ENCODE measurements at places on chromosomes 5 and 9.

GRCh38 chr5:123097871-123098735 lies 9.1 kb downstream of the PRDM6 start:
- peak; percentile 19 for DNase-seq

DNA sequence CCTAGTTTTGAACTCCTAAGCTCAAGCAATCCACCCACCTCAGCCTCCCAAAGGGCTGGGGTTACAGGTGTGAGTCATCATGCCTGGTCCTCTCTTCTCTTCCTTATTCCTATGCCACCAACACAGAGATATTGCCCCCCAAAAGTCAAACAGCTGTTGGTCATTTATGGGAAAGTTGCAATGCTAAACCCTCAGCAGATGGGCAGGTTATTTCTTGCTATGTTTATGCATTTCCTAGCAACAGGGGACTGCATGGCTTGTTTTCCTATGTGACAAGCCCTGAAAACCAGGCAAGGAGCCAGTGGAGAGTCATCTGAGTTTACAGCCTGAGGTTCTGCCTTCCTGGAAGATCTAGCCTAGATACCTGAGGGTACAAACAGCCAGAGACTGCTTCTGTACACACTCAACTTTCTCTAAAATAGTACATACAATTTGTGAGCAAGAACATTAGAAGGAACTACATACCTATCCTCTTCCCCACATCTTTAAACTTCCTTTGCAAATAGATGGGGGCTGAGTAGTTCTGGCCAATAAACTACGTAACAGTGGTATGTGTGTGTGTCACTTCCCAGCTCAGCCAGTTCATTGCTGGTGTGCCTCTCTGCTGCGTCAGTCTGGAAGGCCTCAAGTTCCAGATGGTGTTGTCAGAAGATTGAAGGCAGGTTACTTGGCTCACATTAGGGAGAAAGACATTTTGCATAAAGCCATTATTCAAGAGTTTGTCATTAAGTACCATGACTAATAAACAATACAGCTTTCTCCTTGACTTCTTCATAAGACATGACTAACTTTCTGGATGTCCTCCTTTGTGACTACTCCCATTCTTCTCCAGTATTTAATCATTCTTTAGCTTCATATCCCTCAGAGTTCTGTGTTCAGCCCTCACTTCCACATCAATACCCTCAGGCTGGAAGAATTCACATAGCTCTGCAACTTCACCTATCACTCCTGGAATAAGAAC lies 65.3 kb downstream of the CSNK1A1 start:
- DNase-seq, result peak; percentile 95

GRCh38 chr9:16515879-16516301 lies 354.6 kb downstream of the BNC2 start:
- peak; percentile 93 for DNase-seq

DNA sequence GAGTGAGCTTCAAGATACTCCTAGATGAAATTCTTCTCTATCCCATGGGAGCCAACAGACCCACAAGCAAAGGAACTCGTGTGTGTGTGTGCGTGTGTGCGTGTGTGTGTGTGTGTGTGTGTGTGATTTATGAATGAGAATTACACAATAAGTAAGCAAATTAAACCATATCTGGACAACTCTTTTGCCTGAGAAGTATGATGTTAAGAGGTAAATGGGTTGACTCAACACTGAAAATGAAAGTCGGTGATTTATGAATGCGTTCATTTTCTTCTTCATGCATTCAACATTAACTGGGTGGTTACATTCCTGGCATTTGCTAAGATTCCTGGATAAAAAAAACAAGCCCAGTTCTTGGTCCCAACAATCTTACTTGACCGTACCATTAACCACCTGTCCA lies 171.3 kb upstream of the ZNF462 start:
- DNase-seq, result no peak

DNA sequence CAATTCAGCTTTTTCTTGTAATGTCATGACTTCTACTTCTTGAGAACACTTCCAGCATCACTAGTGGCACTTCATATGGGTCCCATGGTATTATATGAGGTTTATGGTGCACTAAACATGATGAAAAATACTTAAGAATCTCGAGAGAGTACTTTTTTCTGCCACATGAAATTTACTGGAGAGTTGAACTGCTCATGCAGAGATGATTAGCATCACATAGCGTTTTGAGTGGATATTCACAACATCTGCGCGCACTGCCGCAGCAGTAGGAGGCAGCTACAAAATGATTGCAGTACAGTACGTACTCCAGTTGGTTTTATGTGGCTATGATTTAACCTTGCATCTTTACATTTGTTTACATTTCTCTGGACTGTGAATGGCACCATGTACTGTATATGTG lies 14.7 kb downstream of the RAD1 start:
- no peak for DNase-seq

DNA sequence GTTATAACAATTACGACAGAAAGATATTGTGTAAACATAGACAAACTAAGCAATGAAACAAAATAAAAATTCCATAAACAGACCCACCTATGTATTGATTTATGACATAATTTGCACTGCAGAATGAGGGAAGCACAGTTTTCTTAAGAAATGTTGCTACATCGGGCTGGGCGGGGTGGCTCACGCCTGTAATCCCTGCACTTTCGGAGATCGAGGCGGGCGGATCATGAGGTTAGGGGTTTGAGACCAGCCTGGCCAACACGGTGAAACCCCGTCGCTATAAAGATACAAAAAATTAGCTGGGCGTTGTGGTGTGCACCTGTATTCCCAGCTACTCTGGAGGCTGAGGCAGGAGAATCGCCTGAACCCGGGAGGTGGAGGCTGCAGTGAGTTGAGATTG lies 1344.4 kb upstream of the WWC1 start:
- DNase-seq, result no peak

DNA sequence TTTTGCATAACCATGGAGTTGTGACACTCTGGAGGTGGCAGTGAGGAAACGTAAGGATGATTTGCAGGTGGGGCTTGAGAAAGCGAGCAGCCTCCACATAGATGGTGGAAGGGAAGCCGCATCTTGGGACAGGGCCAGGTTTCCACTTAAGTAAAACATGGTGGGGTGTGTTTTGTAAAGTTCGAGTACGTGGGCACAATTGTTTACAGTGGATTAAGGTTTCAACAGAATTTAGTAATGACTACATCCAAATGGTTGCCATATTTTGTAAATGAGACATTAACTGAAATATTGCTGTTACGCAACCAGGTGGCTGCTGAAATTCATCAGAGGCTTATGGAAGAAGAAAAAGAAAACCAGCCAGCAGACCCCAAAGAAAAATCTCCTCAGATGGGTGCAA lies 85.4 kb upstream of the IL7R start:
- DNase-seq, result no peak

- peak; percentile 62 for DNase-seq
Observed at GRCh38 chr9:123541411-123541810, 185.4 kb downstream of the CRB2 start.

DNA sequence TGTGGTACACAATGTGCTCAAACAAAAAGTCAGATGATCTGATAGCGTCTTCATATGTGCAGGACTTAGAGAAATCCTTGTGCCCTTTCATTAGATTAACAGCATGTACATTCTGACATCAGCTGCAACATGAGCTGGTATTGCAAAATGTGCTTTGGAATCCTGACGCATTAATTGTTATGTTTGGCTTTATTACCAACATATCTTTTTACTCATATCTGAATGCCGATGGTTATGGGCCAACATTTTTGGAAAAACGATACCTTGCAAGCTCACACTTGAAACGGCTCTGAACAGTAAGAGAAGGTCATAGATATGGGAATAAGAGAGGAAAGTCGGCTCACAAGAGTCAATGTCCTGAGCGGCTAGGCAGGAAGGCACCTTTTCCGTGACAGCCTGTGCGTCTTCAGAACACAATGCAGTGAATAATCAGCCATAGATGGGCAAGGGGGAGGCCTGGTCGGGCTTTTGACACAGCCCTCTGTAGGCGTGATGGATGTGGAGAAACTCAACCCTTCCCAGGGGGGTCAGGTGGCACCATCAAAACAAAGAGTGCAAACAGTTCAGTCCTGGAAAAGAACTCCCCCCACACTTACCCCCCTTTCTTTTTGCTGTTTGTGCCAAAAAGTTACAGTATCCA lies 36.4 kb upstream of the GAS1 start:
- peak; percentile 91 for DNase-seq

GRCh38 chr5:36932699-36933098 lies 56.1 kb downstream of the NIPBL start:
- DNase-seq, result no peak

- no peak for DNase-seq
Observed at GRCh38 chr5:171911152-171911551, 95.3 kb downstream of the FBXW11 start.

Data from umbilical cord (tissue), 2 donors.